ENCODE measurements at places on chromosomes 5 and 9.

GRCh38 chr5:171580502-171581265, 161.2 kb downstream of the FGF18 start:
- DNase-seq: no peak

- no peak for DNase-seq
Observed at GRCh38 chr9:12697719-12698118, 4.5 kb downstream of the TYRP1 start.

DNA sequence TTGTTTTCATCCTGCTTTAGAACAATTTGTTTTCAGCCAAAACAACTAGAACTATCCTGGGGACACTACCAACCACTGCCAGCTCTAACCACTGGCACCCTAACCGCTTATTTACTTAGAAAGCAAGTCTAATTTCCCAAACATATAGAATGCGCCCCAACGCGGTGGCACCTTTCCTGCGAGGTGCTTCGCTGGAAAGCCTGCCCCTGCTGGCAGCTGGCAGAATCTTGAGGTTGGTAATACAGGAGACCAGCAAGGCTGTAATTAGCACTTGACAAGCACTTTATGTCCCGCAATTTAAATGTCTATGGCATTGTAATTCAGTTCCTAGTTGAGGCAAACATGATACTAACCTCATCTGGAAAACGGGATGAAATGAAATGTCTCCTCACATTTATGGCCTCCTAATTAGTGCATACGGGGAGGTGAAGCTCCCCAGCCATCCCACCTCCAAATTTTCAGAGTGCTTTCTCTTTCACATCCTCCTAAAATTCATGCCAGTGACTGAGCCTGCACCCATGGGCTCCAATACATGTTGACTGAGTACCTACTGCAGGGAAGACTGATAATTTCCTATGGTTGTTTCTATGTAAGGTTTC, 30.4 kb downstream of the GABBR2 start:
- DNase-seq: no peak

GRCh38 chr9:95952471-95952870, 77.0 kb downstream of the ERCC6L2 start:
- no peak for DNase-seq
